GM12865 (cell line): ENCODE measurements at places on chromosomes 12 and 14.

DNA sequence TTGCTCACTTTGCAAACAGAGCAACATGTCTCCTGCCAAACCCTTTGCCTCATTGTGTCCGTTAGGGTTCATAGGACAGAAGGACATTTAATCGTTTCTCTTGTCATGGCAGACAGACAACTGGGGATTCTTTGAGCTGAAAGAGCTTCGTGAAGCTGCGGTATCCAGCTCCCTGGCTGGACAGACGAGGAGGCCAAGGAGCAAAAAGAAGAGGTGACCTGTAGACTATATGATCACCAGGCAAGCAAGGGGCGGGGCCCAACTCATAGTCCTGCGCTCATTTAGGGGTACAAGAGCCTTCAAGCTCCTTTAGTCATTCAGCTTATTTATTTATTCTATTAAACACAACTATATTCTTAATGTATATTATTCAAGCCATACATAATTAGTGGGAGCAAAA is 66.8 kb upstream of the VRK1 start:
- no peak for DNase-seq

- no peak for DNase-seq
Measured at GRCh38 chr12:88758176-88758575, 177.9 kb upstream of the KITLG start.

DNA sequence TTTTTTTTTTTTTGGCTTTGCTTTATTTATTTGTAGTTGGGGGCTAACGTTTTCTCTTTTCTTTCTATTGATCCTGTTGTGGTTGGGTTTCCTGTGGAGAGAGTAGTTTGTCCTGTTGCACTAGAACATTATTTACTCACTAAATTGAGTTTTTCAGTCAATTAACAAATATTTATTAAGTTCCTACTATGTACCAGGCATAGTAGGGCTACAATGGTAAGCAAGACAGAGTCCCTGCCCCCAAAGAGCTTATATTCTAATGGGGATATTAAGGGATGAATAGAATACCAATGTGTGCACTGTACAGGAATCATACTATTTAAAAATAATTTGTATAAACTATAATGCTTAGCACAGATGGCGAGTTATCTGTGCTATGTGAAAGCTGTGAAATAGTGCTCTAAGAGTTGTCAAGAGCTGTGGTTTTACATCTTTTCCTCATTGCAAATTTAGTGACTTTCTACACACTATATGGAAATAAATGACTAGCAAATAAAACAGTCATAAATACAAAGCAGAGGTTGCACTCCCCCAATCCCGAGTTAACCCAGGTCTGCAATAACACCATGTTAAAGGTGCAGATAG is 94.9 kb downstream of the GPR135 start:
- DNase-seq: no peak

DNA sequence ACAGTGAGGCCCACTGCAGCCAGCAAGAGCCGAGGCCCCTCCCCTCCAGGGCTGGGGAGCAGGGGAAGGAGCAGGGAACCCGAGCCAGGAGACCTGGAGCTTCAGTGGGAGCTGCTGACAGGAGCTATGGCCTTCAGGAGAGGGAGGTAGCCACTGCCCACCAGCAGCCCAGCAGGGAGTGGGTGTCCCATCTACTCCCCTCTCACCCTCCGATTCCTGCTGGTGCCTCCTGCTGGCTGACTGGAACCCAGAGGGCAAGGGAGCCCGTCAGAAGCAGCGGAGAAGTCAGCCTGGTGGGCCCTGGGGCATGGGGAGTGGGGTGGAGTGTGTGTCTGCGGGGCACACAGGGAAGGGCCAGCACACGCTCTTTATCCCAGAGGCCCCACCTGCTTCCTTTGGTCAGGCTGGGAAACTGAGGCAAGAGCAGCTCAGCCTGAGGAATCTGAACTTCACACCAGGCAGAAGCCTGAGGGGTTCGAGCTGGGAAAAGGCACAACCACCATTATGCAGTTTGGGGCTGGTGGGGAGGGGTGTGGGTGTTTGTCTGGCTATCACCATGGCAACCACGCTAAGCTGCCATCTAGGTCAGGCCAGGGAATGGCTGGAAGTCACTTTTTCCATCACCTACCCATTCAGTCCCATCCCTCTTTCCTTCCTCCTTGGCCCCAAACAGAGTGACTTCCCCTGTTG is 36.8 kb upstream of the PLEKHG6 start:
- DNase-seq: no peak

DNA sequence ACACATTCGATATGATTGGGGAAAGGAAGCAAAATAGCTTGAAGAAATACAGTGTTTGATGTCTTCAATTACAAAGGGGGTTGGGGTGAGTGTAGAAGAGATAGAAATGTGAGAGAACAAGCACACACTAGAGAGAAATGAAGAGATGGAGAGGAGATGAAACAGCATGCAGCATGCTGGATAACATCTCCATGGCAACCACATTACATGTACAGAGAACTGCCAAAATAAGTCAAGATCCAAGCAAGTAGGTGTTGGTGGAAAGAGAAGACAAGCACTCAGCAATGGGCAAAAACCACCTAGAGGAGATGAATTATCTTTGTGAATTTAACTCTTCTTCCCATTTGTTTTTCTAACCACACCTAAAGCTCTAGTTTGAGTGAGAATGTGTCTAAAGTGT is 289.8 kb downstream of the GRIN2B start:
- no peak for DNase-seq

DNA sequence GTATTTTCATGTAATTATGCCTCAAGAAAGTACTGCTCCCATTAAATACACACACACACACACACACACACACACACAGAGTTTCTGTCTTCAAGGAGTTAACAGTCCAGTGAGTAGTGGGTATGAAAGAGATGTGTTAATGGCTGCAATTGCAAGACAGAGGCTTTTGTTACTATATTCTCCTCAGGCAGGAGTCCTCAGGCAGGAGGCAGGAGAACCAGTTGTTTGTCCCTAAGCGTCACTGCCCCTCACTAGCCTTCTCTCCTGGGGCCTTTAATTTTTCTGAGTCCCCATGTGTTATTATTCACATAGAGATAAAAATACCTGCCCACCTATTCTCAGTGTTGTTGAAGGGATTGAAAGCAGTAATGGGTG is 31.2 kb downstream of the DAD1 start:
- no peak for DNase-seq
